ENCODE measurements at places on chromosomes 13 and 19.

DNA sequence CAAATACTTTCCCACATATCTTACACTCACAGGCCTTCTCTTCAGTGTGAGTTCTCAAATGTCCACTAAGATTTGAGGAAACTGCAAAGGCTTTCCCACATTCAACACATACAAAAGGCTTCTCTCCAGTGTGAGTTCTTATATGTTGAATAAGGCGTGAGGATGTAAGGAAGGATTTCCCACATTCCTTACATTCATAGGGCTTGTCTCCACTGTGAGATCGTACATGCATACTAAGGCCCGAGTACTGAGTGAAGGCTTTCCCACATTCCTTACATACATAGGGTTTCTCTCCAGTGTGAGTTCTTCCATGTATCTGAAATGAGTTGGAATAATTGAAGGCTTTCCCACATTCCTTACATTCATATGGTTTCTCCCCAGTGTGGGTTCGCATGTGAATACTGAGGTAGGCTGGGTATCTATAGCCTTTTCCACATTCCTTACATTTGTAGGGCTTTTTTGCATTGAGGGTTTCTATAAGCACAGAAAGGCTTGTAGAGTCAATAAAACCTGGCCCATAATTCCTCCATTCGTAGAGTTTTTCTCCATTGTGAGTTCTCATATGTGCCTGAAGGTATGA is 9.6 kb downstream of the ZNF426 start:
- no peak for DNase-seq

GRCh38 chr19:9431475-9431874 is 3.9 kb downstream of the ZNF266 start:
- DNase-seq = peak; percentile 15

DNA sequence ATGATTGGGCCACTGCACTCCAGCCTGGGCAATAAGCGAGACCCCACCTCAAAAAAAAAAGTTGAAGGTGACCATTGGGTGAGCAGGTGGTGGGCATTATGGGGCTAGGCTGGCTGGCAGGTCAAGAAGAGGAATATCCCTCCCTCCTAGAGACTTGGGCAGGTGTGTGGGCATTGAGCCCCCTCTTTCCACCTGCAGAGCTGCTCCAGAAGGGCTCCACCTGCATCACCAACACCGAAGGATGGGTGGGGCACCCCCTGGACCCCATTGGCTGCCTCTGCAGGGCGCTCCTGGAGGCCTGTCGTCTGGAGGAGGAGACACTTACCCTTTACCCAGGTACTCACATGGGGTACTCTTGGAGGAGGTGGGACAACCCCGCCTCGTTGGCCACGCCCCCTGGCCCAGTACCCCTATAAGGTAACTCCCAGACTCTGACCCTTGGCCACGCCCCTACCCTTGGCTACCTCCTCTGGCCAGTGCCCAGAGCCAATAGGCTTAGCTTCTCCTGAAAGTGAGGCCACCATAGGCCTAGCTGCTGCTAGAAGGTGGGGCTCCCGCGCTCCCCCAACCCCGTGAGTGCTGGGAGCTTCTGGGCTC is 21.9 kb downstream of the ZSWIM4 start:
- DNase-seq = no peak

DNA sequence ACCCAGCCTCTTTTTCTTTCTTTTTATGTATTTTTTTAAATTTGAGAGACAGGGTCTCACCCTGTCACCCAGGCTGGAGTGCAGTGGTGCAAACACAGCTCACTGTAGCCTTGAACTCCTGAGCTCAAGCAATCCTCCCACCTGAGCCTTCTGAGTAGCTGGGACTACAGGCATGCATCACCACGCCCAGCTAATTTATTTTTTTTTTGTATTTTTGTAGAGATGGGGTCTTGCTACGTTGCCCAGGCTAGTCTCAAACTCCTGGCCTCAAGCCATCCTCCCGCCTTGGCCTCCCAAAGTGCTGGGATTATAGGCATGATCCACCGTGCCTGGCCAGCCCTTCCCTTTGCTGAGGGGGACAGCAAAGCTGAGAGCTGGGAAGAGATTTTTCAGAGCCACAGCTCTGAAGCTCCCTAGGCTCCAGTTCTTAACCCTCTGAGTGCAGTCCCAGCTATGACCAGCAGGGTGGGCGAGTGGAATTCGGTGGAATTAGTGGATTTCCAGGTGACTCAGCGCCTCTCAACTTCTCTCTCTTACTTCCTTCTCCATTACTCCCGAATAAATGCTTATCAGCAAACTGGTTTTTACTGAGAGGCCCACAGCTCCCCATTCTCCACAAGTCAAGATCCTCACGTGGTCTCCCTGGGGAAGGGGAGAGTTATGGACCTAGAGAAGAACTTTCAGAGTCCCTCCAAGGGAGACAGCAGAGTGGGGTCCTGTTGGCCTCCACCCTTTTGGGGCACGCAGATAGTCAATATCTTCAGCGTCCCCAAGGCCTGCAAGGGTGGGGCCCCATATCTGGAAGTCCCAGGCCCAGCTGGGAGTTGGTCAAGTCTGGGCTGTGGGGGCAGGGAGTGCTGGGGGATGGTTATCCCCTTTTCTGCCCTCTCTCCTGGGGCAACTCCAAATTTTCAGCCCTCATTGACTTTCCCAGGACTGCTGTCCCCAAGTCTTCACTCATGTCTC is 1.2 kb downstream of the BLVRB start:
- peak; percentile 76 for DNase-seq

DNA sequence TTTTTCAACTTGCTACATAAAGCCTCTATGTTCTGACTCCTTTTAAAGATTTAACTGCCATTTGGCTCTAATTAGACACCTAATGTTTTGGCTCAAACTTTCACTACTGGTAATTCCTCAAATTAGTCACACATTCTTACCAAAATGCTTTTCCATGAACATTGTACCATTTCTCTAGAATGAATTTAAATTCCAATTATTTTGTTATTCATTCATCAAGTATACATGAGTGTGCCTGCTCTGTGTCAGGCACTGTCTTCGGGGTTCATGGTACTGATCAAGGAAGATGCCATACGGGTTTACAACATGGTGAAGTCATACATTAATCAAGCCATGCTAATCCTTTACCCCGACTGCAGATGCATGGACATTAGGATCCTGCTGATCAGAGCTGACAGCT is 69.1 kb upstream of the POSTN start:
- no peak for DNase-seq

DNA sequence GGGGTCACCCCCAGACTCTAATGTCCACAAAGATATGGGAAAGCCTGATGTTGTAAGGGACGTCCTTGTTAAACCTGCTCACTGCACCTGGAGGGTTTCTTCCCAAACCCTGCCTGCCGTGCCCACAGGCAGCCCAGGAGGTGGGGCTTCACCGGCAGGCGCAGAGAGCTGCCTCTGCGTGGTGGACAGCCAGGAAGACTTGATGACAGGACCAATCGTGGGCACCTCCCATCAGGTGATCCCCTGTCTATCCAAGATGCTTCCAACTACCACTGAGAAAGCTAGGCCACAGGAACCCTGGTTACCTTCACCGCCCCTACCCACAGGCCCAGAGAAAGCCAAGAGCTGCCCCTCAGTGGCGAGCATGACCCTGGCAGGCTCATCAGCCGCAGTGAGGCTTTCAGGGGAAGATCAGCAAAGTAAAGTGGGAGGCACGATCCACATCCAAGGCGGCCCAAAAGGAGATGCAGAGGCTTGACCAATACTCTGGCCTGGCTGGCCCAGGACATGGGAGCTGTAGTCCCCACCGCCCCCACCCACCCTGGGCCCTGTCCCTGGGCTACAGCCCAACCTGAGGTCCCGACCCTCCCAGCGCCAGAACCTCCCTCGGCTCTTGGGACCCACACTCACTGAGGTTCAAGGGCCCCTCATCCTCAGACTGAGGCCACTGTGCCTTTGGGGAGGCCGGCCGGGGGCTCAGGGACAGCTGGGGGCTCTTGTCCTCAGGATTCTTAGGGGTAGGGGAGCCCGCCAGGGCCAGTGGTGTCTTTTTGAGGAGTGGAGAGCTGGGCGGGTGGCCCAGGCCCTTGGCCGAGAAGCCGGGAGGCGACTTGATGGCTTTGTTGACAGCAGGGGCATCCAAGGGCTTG is 10.4 kb upstream of the AKAP8L start:
- DNase-seq = no peak

DNA sequence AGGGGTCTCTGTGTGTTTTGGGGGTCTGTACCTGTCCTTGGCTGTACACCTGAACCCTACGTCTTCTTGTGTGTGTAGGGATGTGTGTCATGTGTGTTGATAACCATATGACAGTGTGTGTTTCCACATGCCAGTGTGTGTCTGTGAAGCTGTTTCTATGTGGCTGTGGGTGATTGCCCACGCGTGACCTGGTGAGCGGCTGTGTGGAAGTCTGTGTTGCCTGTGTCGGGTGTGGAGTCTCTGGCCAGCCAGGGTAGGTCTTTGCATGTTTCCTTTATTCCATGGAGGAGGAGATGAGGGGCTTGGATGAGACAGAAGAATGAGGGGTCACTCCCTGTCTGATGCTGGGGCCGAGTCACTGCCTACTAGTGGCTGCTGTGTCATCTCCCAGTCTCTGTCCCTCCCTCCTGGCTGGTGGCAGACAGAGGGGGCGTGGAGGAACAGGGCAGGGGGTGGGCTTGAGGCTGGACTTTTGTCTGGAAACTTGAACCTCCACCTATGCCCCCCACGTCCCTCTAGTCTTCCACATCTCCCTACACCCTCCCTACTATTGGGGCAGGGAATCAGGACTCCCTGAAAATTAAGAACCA is 2.8 kb upstream of the FOSB start:
- no peak for DNase-seq

GRCh38 chr19:5674714-5675113 is 5.6 kb downstream of the MICOS13 start:
- DNase-seq = no peak

GRCh38 chr19:3283886-3284657 is 59.6 kb downstream of the CELF5 start:
- DNase-seq = no peak

GRCh38 chr19:53660584-53660983 is 28.8 kb downstream of the DPRX start:
- no peak for DNase-seq

DNA sequence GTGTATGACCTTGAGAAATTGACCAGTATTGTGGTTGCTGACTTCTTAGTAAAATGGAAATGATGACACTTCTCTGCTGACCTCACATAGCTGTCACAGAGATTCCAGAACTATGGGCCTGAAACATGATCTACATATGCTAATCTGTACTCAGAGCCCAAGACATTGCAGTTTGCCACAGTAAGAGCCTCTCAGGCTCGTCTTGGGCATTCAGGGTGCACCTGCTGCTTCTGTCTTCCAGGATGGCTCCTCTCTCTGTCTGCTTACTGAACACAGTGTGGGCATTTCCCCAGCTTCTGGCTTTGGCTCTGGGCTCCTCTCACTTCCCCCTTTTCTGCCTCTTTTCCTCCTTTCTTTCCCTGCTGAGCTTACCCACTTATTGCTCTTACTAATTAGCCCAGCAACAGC is 22.3 kb upstream of the SLC46A3 start:
- peak; percentile 19 for DNase-seq

GRCh38 chr19:35522745-35523327 is 5.3 kb downstream of the SBSN start:
- no peak for DNase-seq

- DNase-seq = no peak
Measured at GRCh38 chr19:47495478-47496372, 11.7 kb upstream of the KPTN start.

DNA sequence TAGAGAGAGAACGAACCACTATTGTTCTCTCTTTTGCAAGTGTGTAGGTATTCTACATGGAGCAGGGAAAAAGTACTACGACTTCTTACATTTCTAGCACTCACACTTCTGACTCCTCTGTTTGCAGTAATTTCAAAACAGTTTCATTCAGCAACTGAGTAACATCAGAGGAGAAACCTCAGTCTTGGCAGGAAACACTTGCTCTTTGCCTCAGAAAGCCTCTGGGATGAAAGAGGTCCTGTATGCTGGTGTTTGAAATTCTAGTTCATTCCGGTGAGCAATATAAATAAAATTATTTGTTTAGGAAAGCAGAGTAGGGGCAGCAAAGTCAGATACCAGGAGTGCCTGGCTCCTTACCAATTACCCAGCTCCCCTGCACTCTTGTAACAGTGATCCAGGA is 595.5 kb downstream of the TBC1D4 start:
- DNase-seq = peak; percentile 19

DNA sequence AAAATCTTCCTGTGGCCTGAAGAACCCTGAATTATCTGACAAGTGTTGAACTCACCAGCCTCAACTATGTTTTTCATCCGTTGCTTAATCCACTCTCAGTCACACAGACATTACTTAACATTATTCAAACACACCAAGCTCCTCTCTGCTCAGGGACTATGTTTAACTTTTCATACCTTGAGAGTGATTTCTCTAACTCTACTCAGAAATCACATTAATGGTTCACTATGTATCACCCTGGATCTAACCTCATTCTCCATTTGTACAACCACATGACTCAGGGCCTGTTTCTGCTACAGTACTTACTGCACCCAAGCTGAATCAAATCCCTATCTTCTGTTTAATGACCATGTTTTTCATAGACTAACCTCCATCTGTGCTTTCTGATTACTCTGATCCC is 553.7 kb upstream of the PRR20A start:
- no peak for DNase-seq

DNA sequence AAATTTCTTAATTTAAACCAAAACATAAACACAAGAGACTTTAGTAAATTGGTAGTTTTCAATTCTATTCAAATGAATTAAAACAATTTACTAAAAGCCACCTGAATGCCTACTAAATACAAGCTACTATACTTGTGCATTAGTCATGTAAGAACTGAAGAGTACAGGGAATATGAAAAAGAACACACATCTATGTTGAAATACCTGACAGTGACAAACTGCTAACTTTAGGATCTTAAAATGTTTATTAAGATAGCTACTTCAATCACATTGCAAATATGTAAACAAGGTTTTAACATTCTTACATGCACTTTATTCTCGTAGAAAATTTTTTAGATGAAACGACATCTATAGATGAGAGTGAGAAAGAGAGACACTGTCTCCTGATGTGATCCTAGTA is 4.1 kb downstream of the SPRYD7 start:
- DNase-seq = no peak

GRCh38 chr19:29645911-29646310 is 19.4 kb upstream of the PLEKHF1 start:
- DNase-seq = peak; percentile 55

DNA sequence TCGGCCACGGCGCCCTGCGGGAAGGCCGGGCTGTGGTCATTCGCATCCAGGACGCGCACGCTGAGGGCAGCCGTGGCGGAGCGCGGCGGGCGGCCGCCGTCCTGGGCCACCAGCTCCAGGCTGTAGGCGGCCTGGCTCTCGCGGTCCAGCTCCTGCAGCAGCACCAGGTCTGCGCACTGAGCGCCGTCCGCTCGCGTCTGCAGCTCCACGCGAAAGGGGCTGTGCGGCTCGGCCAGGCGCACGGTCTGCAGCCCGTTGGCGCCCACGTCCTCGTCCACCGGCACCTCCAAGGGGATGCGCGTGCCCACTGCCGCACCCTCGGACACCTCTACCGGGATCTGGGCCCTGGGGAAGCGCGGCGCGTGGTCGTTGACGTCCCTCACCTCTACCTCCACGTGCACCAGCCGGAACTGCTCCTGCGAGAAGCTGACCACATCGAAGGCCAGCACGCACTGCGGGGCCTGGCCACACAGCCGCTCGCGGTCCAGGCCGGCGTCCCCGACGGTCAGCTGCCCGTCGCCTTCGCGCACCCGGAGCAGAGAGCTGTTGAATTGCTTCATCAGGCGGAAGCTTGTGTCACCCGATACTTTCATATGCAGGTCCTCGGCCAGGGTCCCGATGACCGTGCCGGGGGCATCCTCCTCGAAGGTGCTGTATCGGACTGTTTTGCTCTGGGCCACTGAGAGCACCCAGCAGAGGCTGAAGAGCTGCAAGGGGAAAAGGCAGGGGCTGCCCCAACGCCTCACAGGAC is 583 bp downstream of the PCDH8 start:
- no peak for DNase-seq

GRCh38 chr19:40270362-40271089 is 14.6 kb downstream of the AKT2 start:
- no peak for DNase-seq

Data from AG20443 (cell line).